ENCODE measurements at places on chromosomes 7 and 10. TPM values are rescaled to one million over a fixed set of nuclear protein-coding genes. Genes with fewer than 3 reads are reported as not detected.
A peak's percentile ranks its signal among the peaks of the same experiment; 100 is the strongest.

GRCh38 chr10:71719042-71719441 lies 536 bp downstream of the C10orf105 start:
- no peak overlapping the region for H3K4me3 ChIP-seq
- H3K36me3 ChIP-seq: no peaks in the 10 kb centered on the region
- DNase-seq: no peak

- no peak overlapping the region for H3K4me3 ChIP-seq
- peaks cover 17% of the 10 kb centered on the region for H3K4me1 ChIP-seq
- no peak overlapping the region for H3K27ac ChIP-seq
- peaks cover 10% of the 10 kb centered on the region for H3K27me3 ChIP-seq
- DNase-seq: peak; percentile 17
Measured at GRCh38 chr7:36048902-36049240, 104.2 kb upstream of the EEPD1 start.

DNA sequence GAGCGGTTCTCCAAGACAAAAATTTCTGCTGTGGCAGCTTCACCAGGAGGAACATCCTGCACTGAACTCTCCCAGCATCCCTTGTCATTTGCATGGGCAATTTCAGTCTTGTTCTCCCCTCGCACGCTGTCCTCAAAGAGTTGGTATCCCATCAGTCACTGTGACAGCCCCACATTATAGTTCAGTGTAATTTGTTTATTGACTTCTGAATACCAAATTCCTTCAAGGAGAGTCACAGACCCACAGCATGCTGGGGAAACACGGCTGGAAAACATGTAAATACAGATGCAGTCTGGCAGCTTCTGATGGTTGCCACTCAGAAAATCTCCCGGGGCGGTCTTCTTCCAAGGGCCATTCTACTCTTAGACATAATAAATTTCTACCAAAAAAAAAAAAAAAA lies 151.0 kb upstream of the NEBL start:
- peak overlapping the region; percentile 50 for H3K27ac ChIP-seq
- H3K4me1 ChIP-seq: peaks cover 27% of the 10 kb centered on the region
- no peak overlapping the region for H3K4me3 ChIP-seq
- H3K36me3 ChIP-seq: no peaks in the 10 kb centered on the region

- DNase-seq: no peak
- H3K27ac ChIP-seq: peak overlapping the region; percentile 25
Measured at GRCh38 chr7:139762886-139763285, 14.9 kb downstream of the HIPK2 start.

DNA sequence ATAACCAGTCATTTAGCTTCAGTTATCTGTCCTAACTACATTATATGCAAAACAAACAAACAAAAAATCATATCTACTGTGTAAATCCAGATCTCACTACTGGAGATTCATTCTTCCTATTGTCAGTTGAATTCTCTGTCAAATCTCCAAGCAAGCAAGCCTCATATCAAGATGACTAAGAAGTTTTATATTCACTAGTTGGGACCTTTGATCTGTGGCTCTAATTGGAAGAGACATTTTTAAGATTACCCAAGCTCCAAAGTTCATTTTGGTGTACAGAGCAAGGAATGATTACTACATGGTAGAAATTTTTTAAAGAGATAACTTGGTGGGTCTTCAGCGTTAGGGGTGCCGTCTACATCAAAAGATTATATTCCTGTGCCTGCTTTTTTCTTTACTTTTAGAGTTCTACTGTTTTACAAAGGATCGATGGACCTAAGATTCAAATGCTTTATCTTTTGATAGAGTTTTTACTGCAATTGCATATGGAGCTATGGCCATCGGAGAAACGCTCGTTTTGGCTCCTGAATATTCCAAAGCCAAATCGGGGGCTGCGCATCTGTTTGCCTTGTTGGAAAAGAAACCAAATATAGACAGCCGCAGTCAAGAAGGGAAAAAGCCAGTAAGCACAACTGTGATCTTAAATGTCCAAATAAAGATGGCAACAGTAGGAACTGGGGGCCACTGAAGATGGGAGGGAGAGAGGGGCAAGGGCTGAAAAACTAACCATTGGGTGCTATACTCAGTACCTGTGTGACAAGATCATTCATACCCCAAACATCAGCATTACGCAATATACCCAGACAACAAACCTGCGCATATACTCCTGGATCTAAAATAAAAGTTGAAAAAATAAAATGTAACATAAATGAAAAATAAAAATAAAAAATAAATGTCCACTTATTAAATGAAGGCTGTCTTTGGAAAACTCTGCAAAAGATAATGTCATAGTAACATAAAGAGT lies 47.9 kb downstream of the SP8 start:
- H3K4me1 ChIP-seq: no peaks in the 10 kb centered on the region
- no peak for DNase-seq
- H3K27me3 ChIP-seq: no peaks in the 10 kb centered on the region

DNA sequence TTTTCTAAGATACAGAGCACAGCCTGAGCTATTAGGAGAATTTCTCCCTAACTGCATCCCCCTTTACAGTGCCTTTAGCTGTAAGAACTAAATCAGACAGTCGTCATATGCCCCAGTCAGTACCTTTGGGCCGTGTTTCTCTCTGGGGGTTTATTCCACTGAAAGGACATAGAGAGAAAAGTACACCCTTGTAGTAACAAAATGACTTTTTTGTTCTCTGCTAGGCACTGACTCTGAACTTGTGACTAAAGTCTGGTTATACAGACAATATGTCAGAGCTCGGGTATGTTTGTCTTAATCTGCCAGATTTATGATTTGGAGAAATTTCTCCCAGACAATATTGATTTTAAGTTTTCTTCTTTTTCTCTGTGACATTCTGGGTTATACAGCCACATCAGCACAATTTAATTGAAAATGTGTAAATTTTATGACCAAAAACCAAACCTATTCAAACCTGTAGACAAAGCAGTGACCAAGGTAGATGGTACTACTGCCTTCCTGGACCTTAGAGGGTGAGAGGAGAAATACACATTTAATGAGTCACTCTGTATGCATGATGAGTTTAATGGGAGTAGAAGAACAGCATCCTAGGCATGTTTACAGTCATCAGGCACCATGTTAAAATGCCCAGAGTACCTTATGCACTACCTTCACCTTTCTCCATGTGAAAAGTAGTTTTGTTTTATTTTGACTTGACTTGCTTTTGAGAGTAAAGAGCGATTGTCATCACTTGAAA lies 156.1 kb upstream of the PLXDC2 start:
- H3K36me3 ChIP-seq: no peaks in the 10 kb centered on the region
- no peaks in the 10 kb centered on the region for H3K27me3 ChIP-seq
- H3K4me1 ChIP-seq: peaks cover 22% of the 10 kb centered on the region
- no peak overlapping the region for H3K27ac ChIP-seq

GRCh38 chr10:70055550-70055949 lies 2.9 kb downstream of the MACROH2A2 start:
- H3K4me3 ChIP-seq: no peak overlapping the region
- H3K27me3 ChIP-seq: no peaks in the 10 kb centered on the region
- no peak for DNase-seq
- H3K36me3 ChIP-seq: no peaks in the 10 kb centered on the region
- H3K4me1 ChIP-seq: peaks cover 16% of the 10 kb centered on the region
- H3K27ac ChIP-seq: no peak overlapping the region

Gene MCM10
- 3.5 TPM for total RNA-seq

Gene C10orf105
- not detected for total RNA-seq

- no peaks in the 10 kb centered on the region for H3K4me1 ChIP-seq
- no peaks in the 10 kb centered on the region for H3K36me3 ChIP-seq
- peaks cover 10% of the 10 kb centered on the region for H3K27me3 ChIP-seq
Measured at GRCh38 chr10:1474376-1475097, 262.8 kb downstream of the ADARB2 start.

GRCh38 chr10:47166405-47166777 lies 133.6 kb upstream of the GDF10 start:
- H3K27ac ChIP-seq: peak overlapping the region; percentile 77
- H3K4me1 ChIP-seq: peaks cover 44% of the 10 kb centered on the region
- no peak for DNase-seq
- no peaks in the 10 kb centered on the region for H3K36me3 ChIP-seq
- H3K27me3 ChIP-seq: no peaks in the 10 kb centered on the region

DNA sequence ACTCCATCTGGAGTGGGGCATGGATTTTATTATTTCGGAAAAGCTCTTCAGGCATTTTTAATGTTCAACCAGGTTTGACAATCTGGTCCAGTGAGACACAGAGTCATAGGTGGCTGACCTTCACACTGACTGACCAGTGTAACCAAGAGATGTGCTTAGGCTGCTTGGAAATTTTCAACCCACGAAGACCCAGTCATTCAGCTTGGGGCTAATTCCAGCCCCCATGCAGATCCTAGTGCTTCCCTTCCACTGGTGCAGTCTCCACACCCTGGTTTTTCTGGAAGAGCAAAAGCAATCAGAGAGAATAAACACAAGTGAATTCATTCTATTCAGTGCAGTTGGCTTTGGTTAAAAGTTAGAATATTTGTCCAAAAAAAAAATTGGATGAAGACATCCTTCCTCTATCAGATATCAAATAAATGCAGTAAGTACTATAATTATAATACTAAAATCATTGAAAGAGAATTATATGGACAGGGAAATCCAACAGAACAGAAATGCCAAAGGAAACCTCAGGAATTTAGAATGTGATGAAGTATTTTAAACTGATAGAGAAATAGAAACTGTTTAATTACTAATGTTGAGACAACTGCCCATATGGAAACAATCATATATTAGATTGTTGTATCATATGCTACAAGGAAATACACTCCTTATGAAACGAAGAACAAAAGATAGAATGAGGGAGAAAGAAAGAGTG lies 178.0 kb downstream of the NPSR1 start:
- H3K4me3 ChIP-seq: no peak overlapping the region
- H3K27me3 ChIP-seq: no peaks in the 10 kb centered on the region
- no peak for DNase-seq
- H3K4me1 ChIP-seq: peaks cover 13% of the 10 kb centered on the region

DNA sequence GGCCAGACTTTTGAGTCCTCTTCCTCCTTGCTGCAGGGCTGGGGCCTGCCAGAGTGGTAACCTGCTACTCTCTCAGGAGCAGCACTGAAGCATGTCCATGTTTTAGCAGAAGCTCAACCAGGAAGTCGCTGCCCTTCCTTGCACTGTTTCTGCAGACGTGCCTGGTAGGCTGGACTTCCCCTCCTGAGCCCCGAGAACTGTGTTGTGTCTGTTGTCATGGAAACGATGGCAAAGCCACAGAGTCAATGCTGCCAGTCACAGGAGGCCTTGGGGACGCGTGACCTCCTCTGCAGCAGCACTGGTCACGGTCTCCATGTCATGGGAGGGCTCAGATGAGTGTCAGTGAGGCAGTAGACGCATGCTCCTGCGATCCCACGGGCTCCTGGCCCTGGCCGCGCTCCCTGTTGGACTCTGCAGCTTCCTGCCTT lies 145.5 kb downstream of the FANK1 start:
- no peaks in the 10 kb centered on the region for H3K36me3 ChIP-seq
- no peak overlapping the region for H3K27ac ChIP-seq

Gene SLC26A5
- not detected for total RNA-seq

- H3K27me3 ChIP-seq: no peaks in the 10 kb centered on the region
- H3K27ac ChIP-seq: no peak overlapping the region
- no peak for DNase-seq
- peaks cover 2% of the 10 kb centered on the region for H3K4me1 ChIP-seq
- no peaks in the 10 kb centered on the region for H3K36me3 ChIP-seq
Measured at GRCh38 chr7:28528899-28529298, 116.6 kb downstream of the CREB5 start.

- peak overlapping the region; percentile 31 for H3K27ac ChIP-seq
- DNase-seq: peak; percentile 28
- no peak overlapping the region for H3K4me3 ChIP-seq
Measured at GRCh38 chr10:72794260-72794659, 99.3 kb upstream of the OIT3 start.

GRCh38 chr7:75928568-75928914 lies 13.6 kb downstream of the POR start:
- peaks cover 13% of the 10 kb centered on the region for H3K36me3 ChIP-seq
- no peak overlapping the region for H3K4me3 ChIP-seq
- H3K4me1 ChIP-seq: peaks cover 4% of the 10 kb centered on the region
- H3K27me3 ChIP-seq: no peaks in the 10 kb centered on the region
- DNase-seq: no peak

DNA sequence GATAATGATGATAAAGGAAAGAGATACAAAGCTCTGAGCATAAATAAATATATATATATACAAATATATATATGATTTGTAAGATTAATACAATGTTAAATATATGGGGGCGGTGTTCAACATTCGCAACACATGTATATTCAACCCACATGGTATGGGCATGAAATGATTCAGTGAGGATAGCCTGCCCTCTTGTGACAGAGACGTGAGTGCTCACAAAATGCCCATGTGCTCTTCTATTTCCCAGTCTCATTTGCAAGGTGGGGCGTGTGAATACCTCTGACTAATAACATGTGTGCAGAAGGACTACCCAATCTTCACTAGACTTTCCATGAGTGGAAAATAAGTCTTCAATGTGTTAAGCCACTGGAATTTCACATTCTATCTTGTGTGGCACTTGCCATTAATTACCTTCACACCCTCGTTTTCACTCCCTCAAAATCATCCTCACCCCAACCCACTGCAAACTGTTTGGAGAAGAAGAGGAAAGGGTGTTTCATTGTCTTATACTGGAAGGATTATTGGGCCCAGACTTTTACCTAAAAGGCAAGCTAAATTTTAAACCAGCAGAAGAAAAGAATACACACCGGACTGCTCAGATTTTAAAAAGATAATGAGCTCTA lies 26.9 kb downstream of the ASAH2 start:
- DNase-seq: peak; percentile 84
- no peak overlapping the region for H3K4me3 ChIP-seq
- no peaks in the 10 kb centered on the region for H3K36me3 ChIP-seq
- no peak overlapping the region for H3K27ac ChIP-seq
- H3K27me3 ChIP-seq: peaks cover 46% of the 10 kb centered on the region
- no peaks in the 10 kb centered on the region for H3K4me1 ChIP-seq

- DNase-seq: no peak
- H3K27ac ChIP-seq: no peak overlapping the region
- H3K4me1 ChIP-seq: no peaks in the 10 kb centered on the region
- H3K36me3 ChIP-seq: no peaks in the 10 kb centered on the region
- H3K4me3 ChIP-seq: no peak overlapping the region
Measured at GRCh38 chr10:132958883-132959558, 16.7 kb upstream of the CFAP46 start.

GRCh38 chr7:149741629-149742028 lies 31.8 kb downstream of the ZNF467 start:
- no peak overlapping the region for H3K27ac ChIP-seq
- peak overlapping the region; percentile 71 for H3K4me3 ChIP-seq
- DNase-seq: no peak

- no peaks in the 10 kb centered on the region for H3K4me1 ChIP-seq
- H3K4me3 ChIP-seq: no peak overlapping the region
- no peak for DNase-seq
- H3K27ac ChIP-seq: no peak overlapping the region
- H3K36me3 ChIP-seq: no peaks in the 10 kb centered on the region
Measured at GRCh38 chr10:11154849-11155498, 137.3 kb downstream of the CELF2 start.

Gene PTF1A
- not detected for total RNA-seq

DNA sequence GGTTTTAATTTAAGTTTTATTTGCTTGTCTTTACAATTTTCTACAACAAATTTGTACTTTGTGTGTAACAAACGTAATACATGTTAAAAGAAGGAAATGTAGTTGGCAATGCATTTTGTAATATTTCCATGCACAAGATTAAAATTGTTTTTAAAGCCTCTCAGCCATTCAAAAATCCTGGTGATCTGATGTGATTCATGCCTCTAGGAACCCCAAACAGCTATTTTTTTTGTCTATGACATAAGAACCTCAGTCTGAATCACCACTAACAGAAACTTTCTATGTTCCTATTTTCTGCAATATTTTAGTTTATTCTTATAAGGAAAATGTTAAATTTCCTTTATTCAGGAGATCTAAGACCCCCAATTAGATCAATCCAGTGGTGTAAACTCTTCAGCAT lies 183.1 kb upstream of the YAE1 start:
- H3K36me3 ChIP-seq: no peaks in the 10 kb centered on the region
- H3K27me3 ChIP-seq: peaks cover 78% of the 10 kb centered on the region
- no peak overlapping the region for H3K27ac ChIP-seq
- H3K4me3 ChIP-seq: no peak overlapping the region
- DNase-seq: no peak
- H3K4me1 ChIP-seq: no peaks in the 10 kb centered on the region

All from MCF 10A (cell line).